Effector memory CD8-positive, alpha-beta T cell (primary cell): ENCODE measurements at places on chromosomes 2 and 18.

DNA sequence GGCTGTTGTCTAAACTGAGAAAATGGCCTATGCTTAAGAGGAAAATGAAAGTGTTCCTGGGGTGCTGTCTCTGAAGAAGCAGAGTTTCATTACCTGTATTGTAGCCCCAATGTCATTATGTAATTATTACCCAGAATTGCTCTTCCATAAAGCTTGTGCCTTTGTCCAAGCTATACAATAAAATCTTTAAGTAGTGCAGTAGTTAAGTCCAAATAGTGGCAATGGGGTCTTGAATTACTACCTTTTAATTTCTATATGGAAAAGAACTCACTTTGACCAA lies 13.8 kb upstream of the ALLC start:
- H3K4me1 ChIP-seq: no peaks in the 10 kb centered on the region
- DNase-seq: no peak
- H3K27ac ChIP-seq: no peak overlapping the region
- peaks cover 1% of the 10 kb centered on the region for H3K27me3 ChIP-seq
- H3K4me3 ChIP-seq: no peak overlapping the region

- H3K36me3 ChIP-seq: no peaks in the 10 kb centered on the region
- no peak for DNase-seq
- H3K27me3 ChIP-seq: no peaks in the 10 kb centered on the region
- no peak overlapping the region for H3K4me3 ChIP-seq
These were observed 587.4 kb upstream of the SETBP1 start for GRCh38 chr18:44093253-44093652.

- H3K27ac ChIP-seq: peak overlapping the region; percentile 95
- DNase-seq: no peak
- H3K4me3 ChIP-seq: peak overlapping the region; percentile 95
- H3K27me3 ChIP-seq: no peaks in the 10 kb centered on the region
These were observed 593 bp upstream of the NRBP1 start for GRCh38 chr2:27427863-27428212.

GRCh38 chr18:31783059-31783458 lies 22.4 kb upstream of the SLC25A52 start:
- no peaks in the 10 kb centered on the region for H3K4me1 ChIP-seq
- H3K4me3 ChIP-seq: no peak overlapping the region
- DNase-seq: no peak
- H3K36me3 ChIP-seq: no peaks in the 10 kb centered on the region

- no peaks in the 10 kb centered on the region for H3K4me1 ChIP-seq
- no peak overlapping the region for H3K27ac ChIP-seq
- DNase-seq: no peak
- no peaks in the 10 kb centered on the region for H3K36me3 ChIP-seq
- no peak overlapping the region for H3K4me3 ChIP-seq
- H3K27me3 ChIP-seq: no peaks in the 10 kb centered on the region
These were observed 18.2 kb downstream of the PTPRM start for GRCh38 chr18:7585276-7585670.

- H3K27ac ChIP-seq: no peak overlapping the region
- DNase-seq: no peak
- H3K4me1 ChIP-seq: peaks cover 27% of the 10 kb centered on the region
- no peak overlapping the region for H3K4me3 ChIP-seq
- H3K27me3 ChIP-seq: no peaks in the 10 kb centered on the region
- H3K36me3 ChIP-seq: peaks cover 6% of the 10 kb centered on the region
These were observed 110.3 kb downstream of the EPC2 start for GRCh38 chr2:148754864-148755263.

- no peaks in the 10 kb centered on the region for H3K27me3 ChIP-seq
- no peak overlapping the region for H3K27ac ChIP-seq
- no peaks in the 10 kb centered on the region for H3K4me1 ChIP-seq
- no peak for DNase-seq
- H3K36me3 ChIP-seq: no peaks in the 10 kb centered on the region
These were observed 146.3 kb upstream of the CELF4 start for GRCh38 chr18:37711766-37712505.

DNA sequence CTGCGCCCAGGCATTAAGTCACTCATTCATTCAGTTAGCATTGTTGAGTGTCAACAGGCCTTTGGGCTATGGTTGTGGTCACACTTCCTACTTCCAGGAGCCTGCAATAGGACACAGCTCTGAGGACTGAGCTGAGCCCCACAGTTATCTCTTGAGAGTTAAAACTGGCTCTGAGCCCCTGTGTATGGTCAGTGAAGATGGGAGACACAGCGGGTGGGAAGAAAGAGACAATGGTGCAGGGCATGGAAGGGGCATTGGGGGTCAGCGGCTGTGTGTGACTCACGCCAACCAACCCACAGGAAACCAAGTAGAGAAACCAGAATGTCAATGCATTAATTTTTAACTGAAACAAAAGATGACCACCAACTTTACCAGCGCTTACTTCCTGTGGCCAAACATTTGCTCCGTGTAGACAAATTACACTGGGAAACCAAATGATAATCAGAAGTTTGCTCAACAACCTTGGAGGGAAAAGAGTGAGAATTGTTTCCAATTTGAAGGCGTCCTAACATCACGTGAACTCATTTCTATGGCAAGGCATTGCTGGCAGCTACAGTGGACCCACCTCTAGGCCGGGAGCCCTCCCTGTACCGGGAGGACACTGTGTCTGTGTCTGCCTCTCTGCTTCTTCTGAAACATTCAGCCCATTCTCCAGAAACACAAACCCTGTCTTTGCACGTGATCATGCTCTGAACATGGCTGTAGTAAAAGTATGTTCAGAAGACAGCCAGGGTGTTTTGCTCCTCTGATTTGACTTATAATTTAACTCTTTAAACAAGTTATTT lies 212.0 kb upstream of the ID2 start:
- H3K27ac ChIP-seq: peak overlapping the region; percentile 98
- H3K4me3 ChIP-seq: peak overlapping the region; percentile 50
- no peak for DNase-seq
- peaks cover 59% of the 10 kb centered on the region for H3K4me1 ChIP-seq
- no peaks in the 10 kb centered on the region for H3K27me3 ChIP-seq
- H3K36me3 ChIP-seq: peaks cover 8% of the 10 kb centered on the region

DNA sequence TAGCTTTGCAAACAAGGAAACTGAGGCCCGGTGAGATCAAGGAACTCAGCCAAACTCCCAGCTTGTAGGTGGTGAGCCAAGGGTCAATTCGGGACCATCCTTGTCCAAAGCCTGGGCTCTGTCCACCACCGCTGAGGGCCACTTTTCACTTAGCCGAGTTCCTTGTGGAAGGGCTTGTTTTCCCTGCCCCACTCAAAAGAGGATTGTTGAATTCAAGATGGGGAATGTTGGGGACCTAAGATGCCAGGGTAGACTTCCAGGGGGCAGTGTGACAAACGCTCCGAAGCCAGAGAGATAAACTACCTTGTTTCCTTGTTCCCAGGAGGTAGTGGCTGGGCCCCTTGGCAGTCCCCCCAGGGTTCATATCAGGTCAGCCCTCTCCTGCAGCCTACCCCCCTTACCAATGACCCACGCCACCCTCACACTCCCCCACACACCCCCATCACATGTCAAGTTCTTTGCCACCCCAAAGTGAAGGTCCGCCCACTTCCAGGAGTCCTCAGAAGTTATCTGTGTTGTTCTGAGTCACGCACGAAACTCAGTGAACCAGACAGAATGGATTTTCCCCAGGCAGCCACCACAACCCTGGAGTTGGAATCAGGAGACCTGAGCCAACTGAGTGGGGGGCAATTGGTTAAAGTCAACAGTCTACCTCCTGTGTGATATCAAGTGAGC lies 10.3 kb upstream of the ATOH8 start:
- no peaks in the 10 kb centered on the region for H3K4me1 ChIP-seq
- H3K27me3 ChIP-seq: peaks cover 86% of the 10 kb centered on the region
- H3K27ac ChIP-seq: no peak overlapping the region
- H3K4me3 ChIP-seq: no peak overlapping the region

GRCh38 chr2:43737855-43738254 lies 36.0 kb upstream of the DYNC2LI1 start:
- DNase-seq: no peak
- H3K4me3 ChIP-seq: no peak overlapping the region
- peaks cover 13% of the 10 kb centered on the region for H3K27me3 ChIP-seq
- no peaks in the 10 kb centered on the region for H3K4me1 ChIP-seq
- H3K27ac ChIP-seq: no peak overlapping the region

DNA sequence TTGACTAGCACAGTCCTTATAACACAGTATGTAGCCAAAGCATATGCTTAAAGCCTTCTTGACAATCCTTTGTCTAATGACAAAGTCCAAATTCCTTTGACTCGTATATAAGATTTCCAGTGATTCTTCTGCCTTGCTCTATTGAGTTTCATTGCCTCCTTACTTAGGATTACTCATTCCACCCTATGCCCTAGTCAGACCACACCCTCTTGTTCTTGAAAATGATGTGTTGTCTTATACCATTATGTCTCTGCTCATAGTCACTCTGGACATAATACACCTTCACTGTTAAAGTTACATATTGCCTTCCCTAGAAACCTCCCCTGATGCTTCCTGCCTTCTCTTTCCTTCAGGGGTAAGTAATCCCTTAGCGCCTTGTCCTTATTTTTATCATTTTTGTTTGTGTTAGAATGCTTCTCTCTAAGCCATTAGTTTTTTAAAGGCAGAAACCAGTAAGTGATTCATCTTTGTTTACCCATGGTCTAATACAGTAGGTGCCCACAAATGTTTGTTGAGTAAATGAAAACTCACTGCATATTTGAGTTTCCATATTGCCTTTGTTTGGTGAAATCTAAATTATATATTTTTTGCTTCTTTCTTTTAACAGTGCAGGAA lies 19.3 kb downstream of the GPD2 start:
- H3K4me1 ChIP-seq: peaks cover 27% of the 10 kb centered on the region
- H3K4me3 ChIP-seq: no peak overlapping the region
- H3K27me3 ChIP-seq: no peaks in the 10 kb centered on the region
- no peaks in the 10 kb centered on the region for H3K36me3 ChIP-seq
- H3K27ac ChIP-seq: no peak overlapping the region

DNA sequence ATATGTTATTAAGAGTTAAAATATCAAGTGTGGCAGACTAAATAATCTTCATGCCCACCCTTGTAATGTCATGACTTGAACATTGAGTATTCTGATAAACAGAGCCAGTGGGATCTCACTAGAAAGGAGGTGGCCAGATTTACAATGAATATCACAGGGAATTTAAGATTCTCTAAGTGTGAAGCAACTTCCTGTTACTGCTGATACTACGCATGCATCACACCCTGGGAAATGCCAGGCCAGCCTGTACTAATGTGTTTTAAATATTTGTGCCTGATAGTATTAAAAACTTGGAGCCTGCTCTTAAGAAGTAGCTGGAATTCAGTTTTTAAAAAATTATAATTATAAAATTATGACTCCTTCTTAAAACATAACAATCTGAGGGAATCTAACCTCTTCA lies 148.3 kb downstream of the LAMA3 start:
- H3K27me3 ChIP-seq: no peaks in the 10 kb centered on the region
- no peaks in the 10 kb centered on the region for H3K4me1 ChIP-seq
- no peak overlapping the region for H3K27ac ChIP-seq
- H3K4me3 ChIP-seq: no peak overlapping the region
- no peak for DNase-seq
- H3K36me3 ChIP-seq: peaks cover 3% of the 10 kb centered on the region

DNA sequence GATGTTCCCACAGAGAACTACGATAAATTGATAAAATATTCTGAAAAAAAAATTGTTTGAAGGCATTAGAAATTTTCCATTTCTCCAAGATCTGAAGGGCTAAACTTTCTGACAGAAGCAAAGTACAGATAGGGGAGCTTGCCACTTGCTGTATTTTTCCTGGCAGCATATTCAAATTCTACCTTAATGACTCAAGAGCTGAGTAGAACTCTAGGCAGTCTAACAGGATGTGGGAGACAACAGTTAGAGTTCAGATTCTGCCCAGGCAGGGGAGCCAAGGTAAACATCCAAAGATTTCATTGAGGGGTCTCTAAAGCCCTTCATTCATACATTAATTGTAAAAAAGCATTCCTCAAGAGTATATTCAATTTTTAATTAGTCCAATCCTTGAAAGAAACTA lies 46.0 kb upstream of the RIT2 start:
- H3K27me3 ChIP-seq: no peaks in the 10 kb centered on the region
- no peak overlapping the region for H3K27ac ChIP-seq
- no peaks in the 10 kb centered on the region for H3K4me1 ChIP-seq
- H3K36me3 ChIP-seq: no peaks in the 10 kb centered on the region
- H3K4me3 ChIP-seq: no peak overlapping the region
- DNase-seq: no peak

DNA sequence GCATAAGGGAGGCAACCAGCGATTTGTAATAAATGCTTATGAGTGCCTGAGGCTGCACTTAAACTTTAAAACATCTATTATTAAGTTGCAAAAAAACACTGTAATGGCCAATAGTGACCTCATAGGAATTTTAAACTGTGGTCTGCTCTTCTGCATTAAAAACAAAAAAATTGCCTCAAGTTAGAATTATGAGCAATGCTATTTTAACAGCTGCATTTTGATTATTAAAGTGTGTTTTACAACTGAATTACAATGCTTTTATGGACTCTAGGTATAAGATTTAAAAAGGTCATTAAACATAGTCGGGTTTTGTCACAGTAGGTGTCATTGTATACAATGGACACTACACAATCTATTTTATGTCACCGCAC lies 528.7 kb upstream of the FANCL start:
- H3K36me3 ChIP-seq: no peaks in the 10 kb centered on the region
- no peak for DNase-seq
- H3K27ac ChIP-seq: no peak overlapping the region
